ENCODE measurements at places on chromosomes 7 and 10.
A peak's percentile ranks its signal among the peaks of the same experiment; 100 is the strongest.

- DNase-seq: no peak
Observed at GRCh38 chr7:36562121-36562520, 162.2 kb downstream of the AOAH start.

GRCh38 chr7:95883217-95883616 is 110.9 kb downstream of the DYNC1I1 start:
- DNase-seq: no peak

GRCh38 chr10:123278445-123278844 is 124.2 kb downstream of the BUB3 start:
- DNase-seq: no peak

DNA sequence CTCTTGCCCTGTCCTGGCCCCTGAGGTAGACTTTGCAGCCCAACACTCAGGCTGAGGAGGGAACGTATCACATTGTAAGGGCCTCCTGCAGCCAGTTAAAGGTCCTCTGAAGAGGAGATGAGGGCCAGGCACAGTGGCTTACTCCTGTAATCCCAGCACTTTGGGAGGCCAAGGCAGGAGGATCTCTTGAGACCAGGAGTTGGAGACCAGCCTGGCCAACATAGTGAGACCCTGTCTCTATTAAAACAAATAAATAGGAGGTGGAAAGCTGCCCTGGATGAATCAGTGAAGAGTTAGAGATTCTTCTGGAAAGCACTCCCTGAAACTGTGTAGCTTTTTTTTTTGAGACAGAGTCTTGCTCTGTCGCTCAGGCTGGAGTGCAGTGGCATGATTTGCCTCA is 2.3 kb upstream of the C10orf62 start:
- no peak for DNase-seq

- DNase-seq: no peak
Observed at GRCh38 chr10:125557801-125558505, 125.0 kb downstream of the TEX36 start.

DNA sequence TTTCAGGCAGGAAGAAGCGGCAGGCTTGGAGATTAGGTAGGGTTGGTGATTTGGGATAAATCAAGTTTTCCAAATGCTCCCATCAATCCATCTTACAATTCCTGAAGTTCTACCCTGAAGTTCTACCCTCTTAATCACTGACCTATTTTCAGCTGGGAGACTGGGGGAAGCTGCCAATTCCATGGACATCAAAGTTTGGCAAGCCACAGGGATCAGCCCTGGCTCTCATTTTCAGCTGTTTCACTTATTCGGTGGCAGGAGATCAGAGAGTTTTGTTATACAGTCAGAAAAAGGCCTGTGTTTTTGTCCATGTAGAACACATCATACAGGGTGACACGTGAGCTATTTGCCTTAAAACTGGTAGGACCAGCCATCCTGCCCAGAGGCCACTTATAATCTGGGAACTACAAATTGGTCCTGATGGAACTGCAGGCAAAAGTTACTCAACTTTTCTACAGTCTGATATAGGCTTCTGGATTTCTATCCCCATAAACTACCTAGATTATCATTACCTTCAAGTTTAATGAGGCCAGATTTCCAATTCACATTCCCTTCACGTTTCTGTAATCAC is 112.9 kb upstream of the ZNF746 start:
- DNase-seq: no peak

DNA sequence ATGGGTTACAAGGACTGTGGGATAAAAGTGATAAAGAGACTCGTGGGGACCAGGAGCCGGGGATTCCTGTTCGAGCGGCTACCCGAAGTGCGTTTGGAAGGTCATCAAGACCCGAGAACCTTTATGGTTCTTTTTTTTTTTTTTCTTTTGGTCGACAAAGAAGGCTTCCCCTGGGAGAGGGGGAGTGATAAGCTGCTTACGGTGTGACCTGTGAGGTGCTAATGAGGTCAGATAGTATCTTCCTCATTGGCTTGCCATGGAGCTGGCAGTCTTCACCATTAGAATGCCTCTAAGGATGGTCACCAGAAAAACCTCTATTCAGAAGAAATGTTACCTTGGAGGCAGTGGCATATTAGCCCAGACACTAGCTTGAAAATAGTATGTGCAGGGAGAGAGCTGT is 92.3 kb upstream of the STEAP4 start:
- DNase-seq: no peak

DNA sequence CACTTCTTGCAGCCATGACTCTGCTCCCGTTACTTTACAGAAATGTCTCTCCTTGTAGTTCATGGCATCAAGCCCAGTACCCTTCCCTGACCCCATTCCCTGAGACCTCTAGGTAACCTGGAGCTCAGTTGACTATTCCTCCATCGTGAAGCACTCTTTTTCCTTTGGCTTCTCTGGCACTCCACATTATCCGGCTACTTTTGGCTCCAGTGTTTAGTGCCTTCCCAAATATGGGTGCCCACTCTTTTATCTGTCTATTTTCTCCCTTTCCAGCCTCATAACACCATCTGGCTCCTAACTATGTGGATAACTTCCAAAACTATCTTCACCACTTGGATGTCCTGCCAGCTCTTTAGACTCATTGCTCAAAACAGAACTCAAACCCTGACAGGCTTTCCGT is 744.7 kb upstream of the GALNT17 start:
- DNase-seq: no peak

DNA sequence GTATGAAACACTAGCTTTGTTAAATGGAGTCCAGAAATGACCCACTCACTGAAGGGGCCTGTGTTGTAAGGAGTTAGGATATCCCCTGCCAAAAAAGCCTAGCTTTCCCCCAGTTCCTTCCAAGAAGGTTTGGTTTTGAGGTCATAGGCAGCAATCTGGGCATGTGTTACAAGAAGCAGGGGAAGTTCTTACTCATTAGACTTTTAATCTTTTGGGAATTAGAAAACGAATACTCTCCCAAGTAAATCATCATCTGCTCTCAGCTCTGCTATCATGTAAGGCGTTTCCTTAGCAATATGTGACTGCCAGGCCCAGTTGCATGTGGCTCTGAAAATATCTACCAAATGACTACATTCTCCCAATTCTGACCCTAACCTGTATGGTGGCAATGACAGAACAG is 3.7 kb downstream of the NOD1 start:
- DNase-seq: no peak

GRCh38 chr7:56086761-56087160 is 6.0 kb downstream of the PHKG1 start:
- no peak for DNase-seq

- DNase-seq: no peak
Observed at GRCh38 chr10:108911814-108912541, 1011.3 kb downstream of the XPNPEP1 start.

DNA sequence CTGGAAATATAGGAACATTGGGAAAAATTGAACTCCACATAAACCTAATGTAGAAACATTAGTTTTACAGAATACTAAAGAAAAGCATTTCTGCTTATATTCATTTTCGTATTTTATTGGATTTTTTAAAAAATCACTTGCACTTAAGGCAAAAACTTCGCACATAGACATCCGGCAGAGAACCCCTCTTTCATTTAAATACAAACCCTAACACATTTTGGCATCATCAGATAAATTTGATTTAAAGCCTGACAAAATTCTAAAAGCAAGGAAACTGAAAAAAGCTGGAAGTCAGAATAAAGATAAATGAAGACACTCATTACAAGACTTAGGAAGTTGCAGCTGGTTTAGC is 396 bp upstream of the EXOC4 start:
- DNase-seq: no peak

- peak; percentile 50 for DNase-seq
Observed at GRCh38 chr7:44244282-44244681, 43.5 kb downstream of the YKT6 start.

DNA sequence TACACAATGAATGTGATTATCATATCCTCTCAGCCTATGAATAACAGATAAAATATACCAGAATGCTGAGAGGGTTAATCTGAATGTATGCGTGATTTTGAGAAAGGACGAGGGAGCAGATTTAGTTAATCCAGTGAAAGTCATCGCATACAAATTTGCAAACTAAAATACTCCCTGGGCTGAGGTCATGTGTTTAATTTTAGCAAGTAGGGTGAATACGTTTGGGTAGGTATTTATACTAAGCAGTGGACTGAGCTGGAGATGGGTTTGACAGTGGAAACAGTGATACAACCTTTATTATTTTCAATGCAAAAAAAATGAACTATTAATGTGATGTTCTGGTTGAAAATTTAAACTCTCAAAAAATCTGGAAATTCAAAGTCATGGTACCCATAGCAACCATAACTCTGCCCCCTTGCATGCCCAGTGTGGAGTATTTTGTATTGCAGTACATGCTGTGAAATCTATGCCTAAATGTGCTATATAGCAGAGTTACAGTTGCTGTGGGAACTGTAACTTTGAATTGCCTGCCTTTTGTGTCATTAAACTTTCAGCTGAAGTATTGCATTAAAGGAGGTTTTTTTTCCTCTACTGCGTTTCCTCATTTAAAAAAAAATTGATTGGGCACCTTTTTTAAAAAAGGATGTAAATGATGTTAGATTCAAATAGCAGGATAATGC is 9.5 kb upstream of the ARID5B start:
- DNase-seq: no peak

- DNase-seq: no peak
Observed at GRCh38 chr7:27239387-27240014, 3.1 kb upstream of the EVX1 start.

DNA sequence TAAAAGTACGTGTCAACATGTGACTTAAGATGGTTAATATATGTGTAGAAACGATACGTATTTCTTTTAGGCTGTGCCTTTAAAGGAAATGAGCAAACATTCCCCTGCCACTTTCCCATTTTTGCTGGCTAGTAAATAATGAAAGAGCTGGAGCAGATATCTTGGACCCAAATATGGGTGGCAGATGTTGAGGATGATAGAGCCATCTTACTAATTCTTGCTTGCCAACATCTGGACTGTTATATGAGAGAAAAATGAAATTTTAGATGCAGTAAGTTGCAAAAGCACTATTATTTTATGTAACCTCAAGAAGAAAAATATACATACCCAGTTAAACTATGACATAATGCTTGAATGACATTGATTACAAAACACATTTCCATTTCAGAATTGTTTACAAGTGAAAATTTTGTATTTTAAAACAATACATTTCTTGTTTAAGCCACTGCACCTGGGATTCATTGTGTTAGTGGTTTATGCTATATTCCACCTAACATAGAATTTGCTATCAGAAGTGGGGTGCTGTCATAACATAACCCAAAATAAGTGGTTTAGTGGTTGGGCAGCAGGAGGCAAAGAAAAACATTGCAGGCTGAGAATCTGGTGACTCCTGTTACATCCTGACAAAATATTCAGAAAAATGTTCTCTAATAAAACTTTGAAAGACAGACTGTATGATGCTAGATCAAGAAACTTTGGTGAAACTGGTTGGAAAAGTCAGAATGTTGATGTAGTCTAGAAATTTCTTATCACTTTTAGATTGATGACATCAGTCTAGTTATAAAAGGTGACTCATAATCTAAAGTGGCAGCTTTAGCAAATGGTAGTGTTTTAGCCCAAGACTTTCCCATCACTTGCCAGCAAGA is 305.0 kb downstream of the PTEN start:
- no peak for DNase-seq

DNA sequence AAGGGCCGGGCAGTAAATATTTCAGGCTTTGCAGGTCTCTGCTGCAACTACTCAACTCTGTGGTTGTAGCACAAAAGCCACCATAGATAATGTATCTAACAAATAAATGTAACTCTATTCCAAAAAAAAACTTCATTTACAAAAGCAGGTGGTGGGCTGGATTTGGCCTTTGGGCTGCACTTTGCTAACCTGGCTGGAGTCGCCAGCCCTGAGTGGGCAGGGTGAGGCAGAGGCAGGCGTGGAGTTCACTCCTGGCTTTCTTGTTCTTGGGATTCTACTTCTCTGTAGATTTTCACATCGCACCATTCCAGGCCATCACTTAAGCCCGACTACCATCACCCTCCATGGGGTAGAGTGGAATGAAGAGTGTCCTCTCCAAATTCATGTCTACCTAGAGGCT is 367.6 kb upstream of the MGMT start:
- no peak for DNase-seq

DNA sequence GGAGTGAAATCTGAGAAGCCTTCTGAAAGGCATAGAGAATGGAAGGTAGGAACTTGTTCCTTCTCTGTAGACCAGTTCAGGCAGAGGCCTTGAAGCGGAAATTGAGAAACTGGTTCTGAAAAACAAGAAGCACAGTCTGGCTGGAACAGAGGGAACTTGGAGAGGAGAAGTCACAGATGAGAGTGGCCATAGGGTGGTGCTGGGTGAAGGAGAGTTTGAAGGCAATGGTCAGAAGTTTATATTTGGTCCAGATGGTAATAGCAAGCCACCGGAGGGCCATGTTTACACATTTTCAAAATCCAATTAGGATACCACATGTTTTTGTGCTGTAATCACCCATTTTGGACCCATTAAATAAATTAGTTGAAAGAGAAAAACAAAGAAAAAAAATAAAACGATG is 692.5 kb downstream of the INHBA start:
- no peak for DNase-seq
